ENCODE measurements at places on chromosomes 7 and 10.
A peak's percentile ranks its signal among the peaks of the same experiment; 100 is the strongest.

- no peak overlapping the region for H3K4me3 ChIP-seq
These were observed 62.8 kb upstream of the ADGRA1 start for GRCh38 chr10:133024704-133025557.

- no peaks in the 10 kb centered on the region for H3K4me1 ChIP-seq
- H3K36me3 ChIP-seq: no peaks in the 10 kb centered on the region
- no peaks in the 10 kb centered on the region for H3K27me3 ChIP-seq
These were observed 43.8 kb downstream of the ADAMTS14 start for GRCh38 chr10:70715853-70716795.

- no peak for DNase-seq
- no peaks in the 10 kb centered on the region for H3K36me3 ChIP-seq
- peaks cover 26% of the 10 kb centered on the region for H3K4me1 ChIP-seq
- no peak overlapping the region for H3K4me3 ChIP-seq
- no peaks in the 10 kb centered on the region for H3K27me3 ChIP-seq
These were observed 4.6 kb downstream of the ST7 start for GRCh38 chr7:116957874-116958273.

DNA sequence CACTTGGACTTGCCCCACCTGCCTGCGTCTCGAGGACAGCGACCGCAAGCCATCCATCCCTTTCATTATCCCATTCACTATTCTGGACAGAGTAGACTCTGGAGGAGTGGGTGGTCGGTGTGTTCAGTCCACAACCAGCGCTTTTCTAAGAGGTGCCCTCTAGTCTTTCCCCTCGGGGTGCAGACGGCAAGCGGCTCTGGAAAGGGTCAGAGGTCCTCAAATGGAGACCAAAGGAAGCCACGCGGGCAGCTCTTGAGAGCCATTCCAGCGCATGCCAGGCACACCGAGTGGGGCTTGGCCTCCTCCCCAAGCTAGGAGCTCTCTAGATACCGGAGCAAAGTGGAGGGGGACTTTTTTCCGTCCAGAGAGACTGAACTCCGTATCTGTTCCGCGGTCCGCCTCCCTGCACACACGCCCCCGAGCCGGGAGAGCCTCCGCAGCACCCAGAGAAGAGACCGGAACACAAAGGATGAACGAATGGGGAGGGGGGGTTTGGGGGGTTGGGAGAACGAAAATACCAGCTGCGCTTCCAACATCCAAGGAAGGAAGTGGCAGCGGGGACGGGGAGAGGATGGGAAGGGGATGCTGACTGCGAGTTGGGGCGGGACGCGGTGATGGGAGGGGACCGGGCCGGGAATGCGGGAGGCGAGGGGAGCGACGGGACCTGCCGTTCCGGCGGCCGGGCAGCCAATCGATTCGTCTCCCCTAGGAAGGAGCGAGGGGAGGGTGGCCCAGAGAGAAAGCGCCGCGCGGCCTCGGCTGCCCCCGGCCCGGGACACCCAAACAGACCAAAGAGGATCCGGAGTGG, 515 bp downstream of the GSDME start:
- DNase-seq: no peak
- peaks cover 15% of the 10 kb centered on the region for H3K4me1 ChIP-seq
- peak overlapping the region; percentile 84 for H3K4me3 ChIP-seq
- no peaks in the 10 kb centered on the region for H3K27me3 ChIP-seq

GRCh38 chr10:2893158-2893845, 174.0 kb upstream of the PFKP start:
- H3K4me3 ChIP-seq: no peak overlapping the region
- H3K27me3 ChIP-seq: no peaks in the 10 kb centered on the region
- no peak for DNase-seq
- H3K36me3 ChIP-seq: no peaks in the 10 kb centered on the region
- no peaks in the 10 kb centered on the region for H3K4me1 ChIP-seq
- H3K27ac ChIP-seq: no peak overlapping the region
